OCI-LY7 (cell line): ENCODE measurements at places on chromosomes 11 and 22. TPM values are rescaled to one million over a fixed set of nuclear protein-coding genes. Genes with fewer than 3 reads are reported as not detected.

GRCh38 chr22:39992088-39992826 is 2.5 kb upstream of the FAM83F start:
- no peak for DNase-seq

DNA sequence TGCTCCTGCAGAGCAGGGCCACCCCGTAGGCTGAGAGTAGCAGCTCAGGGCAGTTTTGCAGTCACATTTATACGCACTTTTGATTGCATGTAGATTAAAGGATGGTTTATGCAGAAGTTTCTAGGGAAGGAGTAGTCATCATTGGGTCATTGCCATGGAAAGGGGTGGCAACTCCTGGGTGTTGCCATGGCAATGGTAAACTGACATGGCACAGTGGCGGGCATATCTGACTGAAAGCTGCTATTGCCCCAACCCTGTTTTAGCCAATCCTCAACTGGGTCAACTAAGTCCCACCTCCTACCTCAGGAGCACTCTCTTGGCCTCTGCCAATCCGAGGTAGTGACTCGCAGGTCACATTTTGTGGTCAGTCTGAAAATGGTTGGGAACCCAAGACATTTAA is 2.4 kb upstream of the ARSA start:
- no peak for DNase-seq

- no peak for DNase-seq
Observed at GRCh38 chr11:19595840-19596751, 116.5 kb upstream of the NAV2 start.

DNA sequence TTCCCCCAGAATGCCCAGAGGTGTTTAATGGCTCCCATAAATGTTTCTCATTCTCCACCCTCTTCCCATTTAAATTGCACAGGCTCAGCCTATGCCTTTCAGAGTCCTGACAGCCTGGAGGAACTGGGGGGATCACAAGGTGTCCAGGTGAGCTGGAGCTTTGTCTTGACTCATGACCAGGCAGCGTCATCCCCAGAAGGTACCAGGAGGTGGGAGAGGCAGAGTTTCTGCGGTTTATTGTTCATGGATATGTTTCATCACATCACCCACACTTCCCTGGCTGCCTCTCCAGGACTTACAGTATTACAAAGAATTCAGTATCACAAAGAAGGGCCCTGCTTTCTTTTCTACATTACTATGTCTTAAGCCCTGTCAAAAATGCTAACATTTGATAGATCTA is 103.2 kb upstream of the GALNT18 start:
- DNase-seq: no peak

- DNase-seq: no peak
Observed at GRCh38 chr22:29003975-29004646, 57.5 kb downstream of the C22orf31 start.

DNA sequence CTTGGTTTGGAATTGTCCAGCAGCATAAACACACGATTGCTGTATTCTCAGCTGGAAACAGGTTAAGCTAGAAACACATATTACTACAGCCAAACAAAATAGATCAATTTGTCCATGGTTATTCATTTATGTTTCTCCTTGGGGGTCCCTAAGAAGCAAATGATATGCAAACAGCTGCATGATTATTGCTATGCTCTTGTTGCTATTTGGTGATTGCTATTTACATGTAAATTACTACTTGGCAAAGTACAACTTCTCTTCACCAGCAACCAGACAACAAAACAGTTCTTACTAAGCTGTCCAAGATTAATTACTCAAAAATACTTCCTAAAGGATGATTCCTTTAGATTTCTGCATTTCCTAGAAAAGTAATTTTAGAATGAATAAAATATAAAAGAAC is 567.9 kb upstream of the ARHGAP42 start:
- no peak for DNase-seq

Gene SCARF2
- total RNA-seq: 2.2 and 3.2 TPM in 2 replicates
